ENCODE measurements at places on chromosomes 5 and 9. TPM values are rescaled to one million over a fixed set of nuclear protein-coding genes. Genes with fewer than 3 reads are reported as not detected.

Gene MSX2
- not detected for total RNA-seq

Gene GFPT2
- 1.9 TPM for total RNA-seq

Gene GPR150
- 0.34 TPM for total RNA-seq

Gene TLE1
- total RNA-seq, result 21.9 TPM

Gene MYOZ3
- 0.34 TPM for total RNA-seq

Gene IL13
- total RNA-seq, result not detected

Gene SNAPC4
- 3.0 TPM for total RNA-seq

Gene CD72
- 0.05 TPM for total RNA-seq

Gene CCDC183
- not detected for total RNA-seq

Gene PCDHB2
- 2.1 TPM for total RNA-seq

Gene PHAX
- 55.4 TPM for total RNA-seq

Gene PLEKHG4B
- total RNA-seq, result 9.9 TPM

Gene SLC36A1
- 4.9 TPM for total RNA-seq

Gene INSL4
- total RNA-seq, result not detected

Gene SPINK6
- not detected for total RNA-seq

Gene INSYN2B
- 70.7 TPM for total RNA-seq

Gene TGFBI
- total RNA-seq, result 744 TPM

Gene CCDC192
- not detected for total RNA-seq

Gene FNBP1
- total RNA-seq, result 24.2 TPM

Gene CFAP157
- not detected for total RNA-seq

Gene CCDC69
- 1.5 TPM for total RNA-seq

Gene RFESD
- total RNA-seq, result 1.6 TPM

Gene FAM120AOS
- 56.1 TPM for total RNA-seq

Gene KIF2A
- 52.4 TPM for total RNA-seq

Gene RRAGA
- total RNA-seq, result 71.3 TPM

Gene CSF2
- total RNA-seq, result 16.8 TPM

Gene OR2K2
- not detected for total RNA-seq

Gene GFI1B
- total RNA-seq, result 0.30 TPM

Gene SMIM33
- not detected for total RNA-seq

Gene GPR21
- not detected for total RNA-seq

Gene LRRC19
- not detected for total RNA-seq

Gene MORN5
- total RNA-seq, result not detected

Gene EQTN
- not detected for total RNA-seq

Gene C7
- 0.84 TPM for total RNA-seq

Gene MLANA
- not detected for total RNA-seq

Gene DIPK1B
- total RNA-seq, result 1.5 TPM

Gene PCDHGA6
- 0.07 TPM for total RNA-seq

Gene F2RL2
- total RNA-seq, result 4.9 TPM

Gene CATSPER3
- total RNA-seq, result not detected

Gene RORB
- total RNA-seq, result 0.05 TPM

Gene C1QTNF2
- 2.5 TPM for total RNA-seq

Gene ANXA2R
- 1.4 TPM for total RNA-seq
